Stimulated activated CD8-positive, alpha-beta memory T cell treated with anti-CD3 and anti-CD28 coated beads, Interleukin-7, amount 100 ng/mL, for 24 hours (primary cell): ENCODE measurements at places on chromosomes 5 and 9.

DNA sequence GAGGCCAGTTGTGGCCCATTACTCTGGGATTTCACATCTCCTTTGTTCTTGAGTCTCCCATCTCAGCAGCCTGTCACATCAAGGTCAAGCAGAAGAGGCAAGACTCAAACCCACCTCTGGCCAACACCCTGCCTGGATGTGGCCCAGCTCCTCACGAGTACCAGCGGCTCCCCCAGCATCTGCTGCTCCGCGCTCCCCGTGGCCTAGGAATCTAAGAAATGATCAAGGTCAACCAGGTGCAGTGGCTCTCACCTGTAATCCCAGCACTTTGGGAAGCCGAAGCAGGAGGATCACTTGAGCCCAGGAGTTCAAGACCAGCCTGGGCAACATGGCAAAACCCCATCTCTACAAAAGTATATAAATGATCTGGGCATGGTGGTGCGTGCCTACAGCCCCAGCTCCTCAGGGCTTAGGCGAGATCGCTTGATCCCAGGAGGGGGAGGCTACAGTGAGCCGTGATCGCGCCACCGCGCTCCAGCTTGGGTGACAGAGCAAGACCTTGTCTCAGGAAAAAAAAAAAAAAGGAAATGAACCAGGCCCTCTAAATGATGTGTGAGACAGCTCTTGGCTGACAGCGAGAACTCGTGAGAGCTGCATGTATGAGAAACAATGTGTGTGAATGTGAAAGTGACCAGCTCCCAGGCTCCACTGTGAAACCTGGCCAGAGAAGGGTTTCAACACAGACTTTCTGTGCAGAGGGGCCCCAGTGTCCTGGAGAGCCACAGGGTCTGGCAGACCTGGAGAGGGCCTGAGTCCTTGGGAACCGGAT is 61.6 kb upstream of the ANGPTL2 start:
- DNase-seq: no peak

- DNase-seq: no peak
These were observed 763.1 kb downstream of the TAF11L14 start for GRCh38 chr5:18397371-18397770.

DNA sequence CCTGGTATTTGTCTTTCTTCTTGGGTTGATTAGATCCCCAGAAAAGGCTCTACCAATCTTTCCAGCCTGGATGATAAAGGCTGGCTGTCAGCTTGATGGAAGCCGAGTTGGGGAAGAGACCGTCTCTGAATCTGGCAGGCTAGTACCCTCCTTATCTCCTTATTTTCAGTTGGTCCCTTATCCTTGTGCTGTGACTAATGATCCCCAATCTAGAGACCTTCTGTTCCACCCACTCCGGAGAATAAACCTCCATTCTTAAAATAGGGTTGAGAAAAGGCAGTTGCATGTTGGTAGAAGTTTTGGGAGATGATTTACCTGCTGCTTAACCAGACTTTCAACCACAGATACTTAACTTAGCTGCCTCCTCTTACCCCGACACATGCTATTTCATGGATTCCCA is 52.3 kb downstream of the PRKACG start:
- DNase-seq: no peak

DNA sequence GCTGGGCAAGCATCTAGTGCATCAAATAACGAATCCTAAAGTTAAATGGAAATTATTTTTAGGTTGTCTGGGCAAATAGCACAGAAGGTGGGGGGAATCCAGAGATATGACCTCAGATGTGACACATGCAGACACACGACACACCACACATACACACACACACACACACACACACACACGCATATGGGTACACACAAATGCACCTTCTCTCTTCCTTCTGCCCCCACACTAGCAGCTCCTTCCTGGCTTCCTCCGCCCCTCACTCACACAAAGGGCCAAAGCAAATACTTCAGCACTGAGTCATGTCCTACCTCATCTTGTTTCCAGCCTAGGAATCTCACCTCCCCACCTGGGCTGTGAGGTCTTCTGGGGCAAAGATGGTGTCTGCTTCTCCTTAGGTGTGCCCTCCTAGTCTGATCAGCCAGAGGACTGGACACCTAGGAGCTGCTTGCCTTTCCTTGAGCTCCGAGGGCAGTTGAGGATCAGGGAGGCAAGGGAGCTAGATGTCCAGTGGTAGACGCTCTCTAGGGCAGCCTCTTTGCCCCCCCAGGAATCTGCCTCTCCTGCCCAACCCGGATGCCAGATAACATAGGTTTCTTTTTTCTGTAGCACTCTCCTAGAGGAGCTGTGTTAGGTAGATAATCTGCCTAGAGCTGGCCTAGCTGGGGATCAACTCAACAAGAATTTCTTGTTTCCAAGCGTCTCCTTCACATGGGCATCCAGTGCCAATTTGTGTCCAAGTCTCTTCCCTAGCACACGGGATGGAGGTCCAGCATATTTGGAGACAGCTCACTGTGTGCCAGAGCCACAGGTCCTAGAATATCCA is 14.3 kb upstream of the JADE2 start:
- no peak for DNase-seq

DNA sequence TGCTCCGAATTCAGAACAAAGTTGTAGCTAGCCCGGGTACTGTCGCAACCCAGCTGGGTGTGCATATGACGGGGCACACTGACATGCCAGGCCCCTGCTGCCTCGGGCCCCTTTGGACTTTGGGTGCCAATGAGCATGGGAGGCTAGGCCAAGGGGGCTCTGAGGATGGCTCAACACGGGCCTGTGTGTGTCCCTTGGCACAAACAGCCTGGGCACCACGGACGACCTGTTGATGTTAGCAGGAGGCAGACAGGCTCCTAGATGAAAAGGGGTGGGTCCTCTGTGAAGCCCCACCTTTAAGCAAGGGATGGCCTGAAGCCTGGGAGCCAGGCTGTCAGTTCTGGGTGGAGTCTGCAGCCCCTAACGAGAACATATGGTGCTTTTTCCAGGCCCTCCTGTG is 1688.2 kb downstream of the EFNA5 start:
- no peak for DNase-seq
